ENCODE measurements at places on chromosomes 11 and 22. TPM values are rescaled to one million over a fixed set of nuclear protein-coding genes. Genes with fewer than 3 reads are reported as not detected.

Gene RFPL2
- 0.98 TPM for total RNA-seq

GRCh38 chr22:41352058-41352457 lies 29.7 kb upstream of the TEF start:
- DNase-seq: no peak

Gene GRIA4
- not detected for total RNA-seq

GRCh38 chr11:99327066-99327465 lies 306.3 kb downstream of the CNTN5 start:
- DNase-seq: no peak

GRCh38 chr11:46278387-46279125 lies 1.1 kb downstream of the CREB3L1 start:
- DNase-seq: no peak

DNA sequence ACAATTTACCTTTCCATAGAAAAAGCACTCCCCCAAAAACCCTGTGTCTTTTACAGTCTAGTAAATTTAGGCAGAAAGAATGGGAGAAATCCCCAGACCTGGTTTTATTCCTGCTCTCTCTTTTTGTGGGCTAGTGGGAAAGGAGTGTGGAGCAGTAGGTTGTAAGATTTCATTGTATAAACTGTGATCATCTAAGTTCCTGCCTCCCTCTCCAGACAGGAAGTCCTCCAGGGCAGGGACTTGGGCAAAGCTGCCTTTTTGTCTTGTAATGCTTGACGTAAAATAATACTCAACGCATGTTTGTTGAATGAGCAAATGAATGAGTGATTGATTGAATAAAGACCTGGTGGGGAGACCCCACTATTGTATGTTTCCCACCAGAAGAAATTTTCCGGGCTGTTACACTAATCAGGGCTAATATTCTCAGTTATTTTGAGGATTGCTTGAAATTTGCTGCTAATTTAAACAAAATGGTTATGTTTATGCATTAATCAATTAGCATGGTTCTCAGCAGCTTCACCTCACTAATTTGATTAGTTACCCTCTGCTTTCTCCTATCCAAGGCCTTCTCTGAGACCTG lies 36.3 kb downstream of the CSNK2A3 start:
- DNase-seq: no peak

Gene CPT1B
- total RNA-seq: 13.6 TPM

Gene FAM180B
- total RNA-seq: not detected
